T-helper 1 cell (primary cell): ENCODE measurements at places on chromosomes 2 and 18.

DNA sequence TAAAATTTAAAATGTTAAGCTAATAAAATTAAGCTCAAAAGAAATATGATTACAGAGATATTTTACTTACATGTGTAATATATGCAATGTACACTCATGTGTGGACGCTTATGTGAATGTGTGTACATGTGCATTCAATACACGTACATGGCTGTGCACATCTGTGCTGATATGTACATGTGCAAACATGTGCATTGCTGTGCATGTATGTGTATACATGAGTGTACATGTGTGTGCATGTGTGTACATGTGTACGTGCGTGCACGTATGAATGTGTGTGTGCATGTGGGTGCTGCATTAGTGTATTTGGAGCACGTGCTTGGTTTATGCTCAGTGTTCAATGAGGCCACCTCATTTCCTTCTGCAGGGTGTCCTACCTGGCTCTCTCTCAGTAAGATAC is 88.2 kb upstream of the TMEM18 start:
- no peak for DNase-seq

GRCh38 chr2:6492573-6492972 is 373.1 kb downstream of the CMPK2 start:
- DNase-seq, result no peak

DNA sequence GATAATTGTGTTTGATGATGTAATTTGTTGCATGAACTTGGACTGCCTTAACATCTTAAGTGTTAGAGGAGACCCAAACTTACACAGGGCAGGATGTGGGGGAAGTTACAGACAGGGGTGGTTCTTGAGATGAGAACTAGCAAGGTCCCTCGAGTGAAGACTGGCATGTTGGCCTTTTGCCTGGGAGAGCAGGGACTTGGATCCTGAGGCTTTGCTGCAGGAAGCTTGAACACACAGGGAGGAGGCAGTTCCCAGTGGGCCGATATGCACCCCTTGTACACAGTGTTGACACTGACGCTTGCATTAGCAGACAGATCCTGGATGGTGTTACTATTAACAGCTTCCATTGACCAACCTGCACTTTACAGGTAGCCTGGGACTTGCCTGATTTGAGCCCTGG is 47.5 kb downstream of the CHRNA1 start:
- DNase-seq, result no peak

- no peak for DNase-seq
Observed at GRCh38 chr18:63741769-63742168, 33.4 kb upstream of the SERPINB7 start.

DNA sequence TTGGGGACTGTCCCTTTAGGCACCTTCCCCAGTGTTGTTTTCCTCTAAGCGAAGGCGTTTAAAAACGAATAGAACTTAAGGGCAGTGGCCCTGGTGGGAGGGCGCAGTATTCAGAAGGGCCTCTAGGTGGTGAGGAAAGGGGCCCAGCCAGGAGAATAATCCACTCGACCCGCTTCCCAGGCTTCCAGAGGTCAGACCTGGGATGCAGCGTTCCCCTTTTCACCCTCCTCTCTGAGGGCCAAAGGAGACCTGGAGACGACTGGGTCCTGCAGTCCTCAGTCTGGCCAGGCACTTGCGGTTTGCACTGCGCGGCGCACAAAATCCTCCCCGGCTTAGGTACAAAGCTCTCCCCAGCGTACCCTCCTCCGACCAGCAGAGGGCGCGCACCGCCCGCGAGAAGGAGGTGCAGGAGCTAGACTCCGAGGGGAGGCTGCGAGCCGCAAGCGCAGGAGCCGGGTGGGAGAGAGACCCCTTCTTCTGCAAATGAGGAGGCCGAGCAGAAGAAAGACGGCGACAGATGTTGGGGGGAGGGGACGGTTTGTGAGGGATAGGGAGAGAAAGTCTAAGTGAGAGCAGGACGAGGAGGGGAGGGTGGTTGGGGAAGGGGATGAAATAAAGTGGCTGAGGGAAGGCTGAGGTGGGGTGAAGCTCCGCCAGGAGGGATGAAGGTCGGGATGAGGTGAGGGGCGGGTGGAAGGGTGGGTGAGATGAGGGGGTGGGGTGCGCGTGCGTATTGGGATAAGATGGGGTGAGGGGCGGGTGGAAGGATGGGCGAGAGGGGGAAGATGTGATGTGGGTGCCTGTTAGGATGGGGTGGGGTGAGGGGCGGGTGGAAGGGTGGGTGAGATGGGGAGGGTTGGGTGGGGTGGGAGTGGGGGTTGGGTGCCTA is 4.9 kb downstream of the FEV start:
- peak; percentile 70 for DNase-seq

GRCh38 chr2:189116087-189116486 is 63.5 kb downstream of the COL5A2 start:
- DNase-seq, result no peak

- no peak for DNase-seq
Observed at GRCh38 chr2:74191596-74192380, 6.6 kb upstream of the MTHFD2 start.
